ENCODE measurements at places on chromosomes 4 and X. TPM values are rescaled to one million over a fixed set of nuclear protein-coding genes. Genes with fewer than 3 reads are reported as not detected.

RPS6KA6 gene
- 3.6 TPM for total RNA-seq

SLC2A9 gene
- total RNA-seq = 1.6 TPM

BLTP1 gene
- 46.8 TPM for total RNA-seq

DNA sequence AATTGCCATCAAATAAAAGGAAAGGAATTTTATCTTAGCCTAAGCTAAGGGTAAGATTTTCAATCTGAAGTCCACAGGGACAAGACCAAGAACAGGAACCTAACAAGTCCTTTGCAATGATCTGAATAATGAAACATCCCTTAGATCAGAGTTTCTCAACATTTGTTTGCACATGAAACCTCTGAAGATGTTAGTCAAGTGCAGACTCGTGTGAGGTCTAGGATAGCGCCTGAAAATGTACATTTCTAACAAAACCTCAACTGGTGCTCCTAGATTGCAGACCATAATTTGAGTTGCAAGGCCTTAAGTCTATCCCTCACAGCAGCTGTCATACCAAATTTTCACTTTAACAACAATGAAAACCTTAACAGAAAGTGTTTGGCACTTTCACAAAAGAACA, 337.6 kb downstream of the DMD start:
- no peak overlapping the region for H3K27ac ChIP-seq
- no peaks in the 10 kb centered on the region for H3K4me1 ChIP-seq
- H3K4me3 ChIP-seq = no peak overlapping the region
- no peaks in the 10 kb centered on the region for H3K27me3 ChIP-seq

DNA sequence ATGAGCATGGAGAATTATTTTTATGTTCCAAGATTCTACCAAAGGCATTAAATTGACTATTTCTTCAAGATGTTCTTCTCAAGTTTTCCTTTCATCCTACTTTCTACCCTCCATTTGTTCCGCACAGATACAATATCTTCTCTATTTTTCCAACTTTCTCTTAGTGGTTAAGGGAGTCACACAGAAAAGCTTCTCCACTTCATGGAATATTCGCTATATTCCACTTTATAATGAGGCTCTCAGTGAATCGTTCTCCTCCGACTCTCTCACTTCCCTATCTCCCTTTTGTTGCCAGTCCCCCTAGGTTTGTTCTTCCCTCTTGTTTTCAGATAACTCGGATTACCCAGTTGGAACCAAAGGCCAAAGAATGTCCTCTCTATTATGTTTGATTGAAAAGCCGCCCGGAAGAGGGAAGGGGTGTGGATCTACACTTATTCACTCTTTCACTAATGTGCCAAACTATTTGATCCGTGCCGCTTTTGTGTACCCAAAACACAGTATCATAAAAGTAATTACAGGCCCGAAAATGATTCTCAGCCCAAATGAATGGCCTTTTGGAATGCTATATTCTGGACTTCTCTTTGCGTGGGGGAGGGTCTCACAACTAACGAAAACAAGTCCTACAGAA, 1.2 kb downstream of the SH3D19 start:
- peaks cover 20% of the 10 kb centered on the region for H3K4me1 ChIP-seq
- peak; percentile 14 for DNase-seq
- H3K27me3 ChIP-seq = no peaks in the 10 kb centered on the region

DNA sequence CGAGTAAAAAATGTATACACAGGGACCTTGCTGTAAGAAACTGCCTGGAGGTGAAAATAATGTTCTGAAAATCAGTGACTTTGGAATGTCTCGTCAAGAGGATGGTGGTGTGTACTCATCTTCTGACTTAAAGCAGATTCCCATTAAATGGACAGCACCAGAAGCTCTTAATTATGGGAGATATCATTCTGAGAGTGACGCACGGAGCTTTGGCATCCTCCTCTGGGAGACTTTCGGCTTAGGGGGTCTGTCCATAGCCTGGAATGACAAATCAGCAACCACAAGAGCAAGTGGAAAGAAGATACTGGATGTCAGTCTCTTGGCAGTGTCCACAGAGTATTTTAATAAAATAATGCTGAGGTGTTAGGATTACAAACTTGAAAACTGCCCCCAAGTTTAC, 129.4 kb downstream of the THOC2 start:
- H3K4me1 ChIP-seq = no peaks in the 10 kb centered on the region
- H3K27me3 ChIP-seq = no peaks in the 10 kb centered on the region
- no peaks in the 10 kb centered on the region for H3K36me3 ChIP-seq
- H3K27ac ChIP-seq = no peak overlapping the region
- no peak overlapping the region for H3K4me3 ChIP-seq

DNA sequence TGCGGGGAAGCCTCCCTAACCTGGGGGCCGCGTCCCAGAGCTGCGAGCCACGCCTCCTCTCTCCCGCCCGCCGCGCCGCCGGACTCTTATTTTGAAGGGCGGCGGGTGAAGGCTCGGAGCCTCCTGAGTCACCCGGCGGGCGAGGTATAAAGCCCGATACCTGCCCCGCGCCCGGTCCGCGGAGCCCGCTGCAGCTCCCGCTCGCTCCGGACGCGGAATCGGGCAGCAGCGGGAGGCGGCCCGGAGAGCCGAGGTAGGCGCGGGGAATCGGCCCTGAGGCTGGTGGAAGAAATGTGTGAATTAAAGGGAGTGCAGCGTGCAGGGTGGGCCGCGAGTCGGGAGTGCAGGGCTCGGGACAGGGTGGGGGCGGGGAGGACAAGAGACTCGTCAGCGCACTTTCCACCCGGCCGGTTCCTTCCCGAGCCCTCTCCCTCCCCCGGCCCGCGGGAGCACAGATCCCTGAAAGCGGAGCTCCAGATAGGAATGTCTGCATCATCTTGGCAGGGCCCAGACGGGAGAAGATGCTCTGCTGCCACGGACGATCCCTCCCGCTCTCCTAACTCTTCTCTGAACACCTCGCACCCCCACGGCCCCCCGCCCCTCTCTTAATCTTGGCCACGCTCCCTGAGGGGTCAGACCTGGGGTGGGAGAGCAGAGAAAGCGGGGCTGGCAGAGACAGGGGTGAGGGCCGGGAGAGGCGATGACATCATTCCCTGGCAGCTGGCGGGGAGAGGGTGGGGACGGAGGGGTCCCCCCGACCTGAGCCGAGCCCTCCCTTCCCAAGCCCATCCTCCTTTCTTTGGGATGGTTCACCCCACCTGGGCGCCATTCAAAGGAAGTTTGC, 177.9 kb downstream of the CBR4 start:
- H3K4me3 ChIP-seq = peak overlapping the region; percentile 66
- H3K36me3 ChIP-seq = no peaks in the 10 kb centered on the region
- peak; percentile 79 for DNase-seq
- peak overlapping the region; percentile 68 for H3K27ac ChIP-seq
- H3K27me3 ChIP-seq = peaks cover 13% of the 10 kb centered on the region

All from body of pancreas (tissue), 4 donors.